ENCODE measurements at places on chromosomes 7 and 10.

DNA sequence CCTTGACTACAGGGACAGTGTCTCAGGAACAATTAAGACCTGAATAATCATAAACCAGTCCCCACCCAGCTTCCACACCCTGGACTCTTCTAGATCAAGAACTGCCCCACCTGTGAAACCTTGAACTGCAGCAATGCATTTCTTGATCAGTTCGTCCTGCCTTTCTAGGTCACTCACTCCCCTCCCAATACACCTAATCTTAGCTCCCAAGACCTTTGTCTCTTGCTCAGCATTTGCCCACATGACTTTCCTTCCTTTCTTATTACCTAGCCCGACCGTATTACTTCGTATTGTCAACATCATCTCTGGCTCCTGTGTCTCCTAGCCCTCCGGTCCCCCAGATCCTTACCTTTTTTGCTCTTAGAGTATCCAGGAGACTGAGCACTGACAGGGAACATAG lies 5.5 kb upstream of the NAMPT start:
- no peak for DNase-seq

DNA sequence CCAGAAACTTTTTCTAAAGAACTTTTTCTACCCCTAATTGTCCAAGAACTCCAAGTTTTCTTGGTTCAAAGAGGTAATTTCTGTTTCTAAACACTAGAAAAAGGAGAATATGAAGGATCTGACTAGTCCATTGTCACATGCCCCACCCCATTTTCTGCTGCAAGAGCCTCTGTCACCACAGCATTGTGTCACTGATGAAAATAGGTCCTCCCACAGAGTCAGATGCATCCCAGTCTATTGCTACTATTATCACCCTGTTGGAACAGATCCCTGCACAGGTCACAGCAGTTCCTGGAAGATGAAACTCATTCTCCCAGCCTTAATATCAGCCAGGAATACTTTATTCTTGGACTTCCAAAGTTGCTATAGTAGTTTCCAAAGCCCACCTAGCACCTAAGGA lies 7.5 kb upstream of the CFTR start:
- DNase-seq = no peak

GRCh38 chr10:123140164-123140982 lies 4.6 kb downstream of the HMX3 start:
- DNase-seq = no peak

DNA sequence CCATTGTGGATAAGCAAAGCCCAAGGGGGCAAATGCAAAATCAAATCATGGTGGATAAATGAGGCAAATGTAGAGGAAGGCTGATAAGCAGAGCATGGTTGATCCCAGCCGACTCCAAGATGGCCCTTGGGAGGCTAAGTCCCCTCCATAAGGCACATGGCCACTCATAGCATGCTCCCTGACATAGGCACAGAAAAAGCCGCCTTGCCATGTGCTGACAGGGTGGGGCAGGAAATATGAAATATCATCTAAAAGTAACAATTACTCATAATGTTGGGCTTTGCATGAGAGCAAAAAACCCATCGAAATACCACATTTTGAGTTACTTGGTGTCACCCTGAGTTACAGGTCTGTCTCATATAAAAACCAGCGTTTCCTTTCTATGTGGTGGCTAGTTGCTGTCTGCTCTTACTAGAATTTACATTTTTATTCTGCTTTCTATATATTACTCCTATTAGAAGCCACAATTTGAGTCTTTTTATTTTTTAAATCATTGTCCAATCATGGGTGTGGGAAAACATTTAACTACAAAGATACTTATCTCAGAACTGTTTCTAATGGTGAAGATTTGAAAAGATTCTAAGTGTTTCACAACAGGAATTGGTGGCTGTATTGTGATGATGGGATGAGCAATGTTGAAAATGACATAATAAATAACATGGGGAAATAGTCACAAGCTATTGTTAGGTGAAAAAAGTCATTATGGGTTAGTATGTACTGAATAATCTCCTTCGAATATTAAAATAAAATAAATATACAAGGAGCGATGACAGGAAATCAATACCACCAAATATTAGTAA lies 102.7 kb downstream of the CUBN start:
- peak; percentile 35 for DNase-seq

DNA sequence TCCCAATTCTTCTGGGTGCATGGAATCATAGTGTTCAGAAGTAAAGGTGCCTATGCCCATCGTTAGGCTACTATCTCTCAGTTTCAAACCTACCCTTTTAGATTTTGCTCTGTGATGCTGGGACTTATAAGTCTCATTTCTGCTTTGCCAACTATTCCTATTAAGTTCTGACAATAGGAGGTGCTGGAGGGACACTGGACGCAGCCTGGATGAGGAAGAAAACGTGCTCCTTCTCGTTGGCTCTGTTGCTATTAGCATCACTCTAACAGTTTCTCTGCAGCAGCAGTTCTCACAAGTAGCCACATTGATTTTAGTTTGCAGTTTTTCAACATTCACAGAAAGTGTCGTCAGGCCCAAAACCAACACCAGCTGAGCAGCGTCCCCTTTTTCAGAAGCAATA lies 72.4 kb downstream of the ABCC2 start:
- no peak for DNase-seq

DNA sequence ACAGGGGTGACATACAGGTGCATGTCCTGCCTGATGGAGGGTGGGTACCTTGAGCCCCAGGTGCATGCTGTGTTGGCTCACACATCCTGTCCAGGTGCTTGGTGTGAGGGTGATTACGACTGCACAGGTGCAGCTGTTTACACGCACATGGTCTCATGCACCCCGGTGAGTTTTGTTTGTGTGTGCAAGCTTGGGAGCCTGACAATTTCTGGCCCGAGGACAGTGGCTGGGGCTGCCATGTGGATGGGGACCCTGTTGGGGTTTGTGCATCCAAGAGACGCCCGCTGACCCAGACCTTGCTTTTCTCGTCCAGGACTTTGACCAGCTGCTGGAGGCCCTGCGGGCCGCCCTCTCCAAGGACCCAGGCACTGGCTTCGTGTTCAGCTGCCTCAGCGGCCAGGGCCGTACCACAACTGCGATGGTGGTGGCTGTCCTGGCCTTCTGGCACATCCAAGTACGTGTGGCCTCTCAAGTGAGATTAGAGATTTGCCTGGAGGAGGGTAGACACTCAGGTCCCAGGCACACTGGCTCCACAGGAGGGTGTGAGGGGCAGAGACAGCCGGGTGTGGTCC lies 61.7 kb downstream of the PRF1 start:
- DNase-seq = no peak

DNA sequence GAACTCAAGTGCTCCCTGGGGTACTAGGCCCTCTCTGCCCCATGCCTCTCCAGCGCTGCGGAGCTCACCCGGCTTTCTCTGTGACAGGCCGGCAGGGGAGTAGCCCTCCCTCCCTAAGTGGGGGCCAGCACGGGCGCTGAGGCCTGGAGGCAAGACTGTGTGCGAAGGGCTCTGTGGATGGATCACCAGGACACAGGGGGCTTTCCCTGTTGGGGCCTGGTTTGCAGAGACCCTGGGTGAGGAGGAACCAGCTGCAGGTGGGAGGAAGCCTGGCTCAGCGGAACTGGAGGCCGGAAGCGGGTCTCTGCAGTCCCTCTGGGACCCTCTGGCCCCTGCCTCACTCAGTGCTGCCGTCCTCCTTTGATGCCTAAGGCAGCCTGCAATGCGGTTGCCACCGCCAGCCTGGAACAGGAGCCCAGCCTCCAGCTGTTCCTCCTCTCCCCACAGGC lies 106.0 kb downstream of the CYTH3 start:
- DNase-seq = no peak

GRCh38 chr7:106883456-106884026 lies 18.5 kb downstream of the PIK3CG start:
- DNase-seq = no peak

- DNase-seq = no peak
Measured at GRCh38 chr10:29635711-29636144, 957 bp upstream of the SVIL start.

GRCh38 chr7:157870644-157871290 lies 534.0 kb downstream of the DNAJB6 start:
- no peak for DNase-seq

GRCh38 chr10:535952-536351 lies 153.5 kb downstream of the DIP2C start:
- DNase-seq = no peak

- no peak for DNase-seq
Measured at GRCh38 chr7:17340655-17341054, 42.2 kb downstream of the AHR start.

DNA sequence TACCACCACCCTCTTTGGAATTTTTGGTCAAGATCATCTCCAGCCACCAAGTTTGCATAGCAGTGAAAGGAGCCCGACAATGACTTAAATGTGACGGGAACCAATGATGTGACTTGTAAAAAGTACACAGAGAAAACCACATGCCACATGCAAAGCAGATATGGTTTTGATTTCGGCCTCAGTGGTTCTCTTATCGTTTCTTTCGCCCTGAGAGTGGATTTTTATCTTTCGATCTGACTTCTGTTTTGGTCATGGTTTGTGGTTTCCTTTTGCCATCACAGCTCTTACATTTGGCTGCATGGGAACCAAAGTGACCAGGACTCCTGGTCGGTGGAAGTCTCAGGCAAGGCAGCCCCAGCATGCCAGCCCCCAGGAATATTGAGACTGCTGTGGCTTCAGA lies 31.5 kb downstream of the TCF7L2 start:
- no peak for DNase-seq

DNA sequence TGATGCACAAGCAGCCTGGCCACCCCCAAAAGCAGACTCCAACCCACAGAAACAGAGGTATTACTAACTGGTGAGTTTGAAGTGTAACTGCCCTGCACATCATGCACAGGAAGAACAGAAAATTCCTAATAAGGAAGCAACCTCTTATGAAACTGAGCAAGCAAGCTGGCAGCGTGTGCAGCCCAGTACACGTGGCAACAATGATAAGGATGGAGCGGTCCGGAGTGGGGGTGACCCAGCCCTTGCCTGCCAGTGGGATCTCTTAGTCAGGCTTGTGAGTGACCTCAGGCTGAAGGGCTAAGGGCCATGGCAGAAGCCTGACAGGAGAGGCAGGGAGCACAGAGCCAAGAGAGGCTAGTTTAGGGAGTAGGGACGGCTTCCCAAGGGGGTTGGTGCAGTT lies 22.1 kb upstream of the AOAH start:
- no peak for DNase-seq

DNA sequence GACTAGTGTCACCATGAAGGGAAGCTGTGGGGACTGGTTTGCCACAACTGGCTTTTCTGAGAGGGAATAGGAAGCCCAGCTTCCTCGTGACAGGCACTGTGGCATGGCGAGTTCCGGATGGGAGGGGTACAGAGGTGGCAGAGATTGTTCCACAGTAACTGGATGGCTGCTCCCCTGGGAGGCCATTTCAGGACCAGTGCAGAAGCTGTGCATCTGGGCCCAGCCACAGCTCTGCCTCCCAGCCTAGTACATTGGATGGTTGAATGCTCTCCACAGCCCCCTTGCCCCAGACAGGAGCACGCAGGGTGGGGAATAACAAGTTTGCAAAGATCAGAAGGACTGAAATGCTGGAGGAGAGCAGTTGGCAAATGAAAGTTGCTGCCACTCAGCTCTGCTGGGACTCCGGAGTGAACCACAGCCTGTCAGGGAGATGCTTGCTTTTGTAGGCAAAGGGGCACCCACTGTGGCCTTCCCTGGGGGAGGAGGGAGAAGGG lies 51.8 kb downstream of the GSDME start:
- no peak for DNase-seq

GRCh38 chr7:37480041-37481031 lies 31.7 kb upstream of the ELMO1 start:
- no peak for DNase-seq

GRCh38 chr10:2987185-2987768 lies 80.1 kb upstream of the PFKP start:
- no peak for DNase-seq

GRCh38 chr7:27224983-27225934 lies 17.3 kb upstream of the EVX1 start:
- DNase-seq = no peak

DNA sequence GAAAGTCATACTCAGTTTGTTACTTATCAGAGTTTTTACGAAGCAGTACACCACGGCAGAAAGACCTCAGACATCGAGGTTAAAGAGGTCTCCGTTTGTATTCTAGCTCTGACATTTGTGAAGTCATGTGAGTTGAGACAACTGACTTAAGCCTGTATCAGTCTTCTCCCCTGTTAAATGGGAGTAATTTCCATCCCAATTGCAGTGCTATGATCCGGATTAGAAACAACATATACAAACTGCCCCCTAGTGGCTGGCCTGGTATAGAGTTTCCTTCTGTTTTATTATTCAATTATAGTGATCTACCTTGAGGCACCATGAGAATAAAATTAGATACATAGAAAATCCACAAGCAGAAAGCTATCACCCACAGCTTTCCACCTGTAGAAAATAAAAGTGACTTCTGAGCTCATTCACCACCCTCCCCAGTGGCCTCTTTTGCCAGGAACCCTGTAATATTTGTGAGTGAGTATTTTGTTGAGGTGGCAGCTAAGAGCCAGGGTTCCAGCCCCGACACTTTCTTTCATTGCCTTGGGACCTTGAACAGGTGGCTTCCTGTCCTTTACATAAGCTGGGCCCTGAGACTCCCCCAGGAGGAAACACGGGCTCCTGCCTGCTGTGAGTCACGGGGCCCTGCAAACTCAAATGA lies 607.2 kb upstream of the MGMT start:
- DNase-seq = no peak

DNA sequence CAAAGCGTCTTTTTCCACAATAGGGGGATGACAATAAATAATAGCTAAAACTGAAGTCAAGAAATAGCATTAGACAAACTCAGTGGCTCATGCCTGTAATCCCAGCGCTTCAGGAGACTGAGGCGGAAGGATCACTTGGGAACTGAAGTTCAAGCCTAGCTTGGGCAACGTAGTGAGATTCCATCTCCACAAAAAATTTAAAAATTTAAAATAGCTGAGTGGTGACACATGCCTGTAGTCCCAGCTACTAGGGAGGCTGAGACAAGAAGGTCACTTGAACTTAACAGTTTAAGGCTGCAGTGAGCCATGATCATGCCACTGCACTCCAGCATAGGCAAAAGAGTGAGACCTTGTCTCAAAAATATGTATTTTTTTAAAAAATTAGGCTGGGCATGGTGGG lies 107.9 kb downstream of the AKR1D1 start:
- no peak for DNase-seq

- DNase-seq = no peak
Measured at GRCh38 chr7:134444961-134445315, 14.0 kb downstream of the AKR1B1 start.

GRCh38 chr10:71677261-71677660 lies 42.3 kb downstream of the C10orf105 start:
- no peak for DNase-seq

- DNase-seq = no peak
Measured at GRCh38 chr10:31401287-31401686, 82.3 kb downstream of the ZEB1 start.
